NCI-H1930 (cell line): ENCODE measurements at places on chromosomes 11 and 22.

GRCh38 chr22:30251711-30252110 lies 5.2 kb upstream of the LIF start:
- DNase-seq, result no peak

DNA sequence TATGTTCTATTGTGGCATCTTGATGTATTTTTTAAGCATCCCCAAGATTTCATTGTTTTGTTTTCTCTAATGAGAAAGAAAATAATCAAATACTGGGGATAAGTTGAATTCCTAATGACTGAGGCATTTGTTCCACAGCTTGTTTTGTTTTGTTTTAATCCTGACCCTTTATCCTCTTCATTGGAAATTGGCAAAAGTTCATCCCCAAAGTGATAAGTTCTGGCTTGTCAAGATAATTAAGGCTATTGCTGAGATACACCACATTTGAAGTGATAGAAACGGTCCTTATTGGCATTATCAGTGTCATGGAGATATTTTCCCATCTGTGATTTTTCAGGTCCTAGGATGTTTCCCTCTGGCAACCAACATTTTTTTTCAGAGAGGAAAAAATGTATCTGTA lies 65.0 kb downstream of the SLC36A4 start:
- no peak for DNase-seq

- DNase-seq, result no peak
Observed at GRCh38 chr22:42957958-42958357, 57.0 kb downstream of the PACSIN2 start.

DNA sequence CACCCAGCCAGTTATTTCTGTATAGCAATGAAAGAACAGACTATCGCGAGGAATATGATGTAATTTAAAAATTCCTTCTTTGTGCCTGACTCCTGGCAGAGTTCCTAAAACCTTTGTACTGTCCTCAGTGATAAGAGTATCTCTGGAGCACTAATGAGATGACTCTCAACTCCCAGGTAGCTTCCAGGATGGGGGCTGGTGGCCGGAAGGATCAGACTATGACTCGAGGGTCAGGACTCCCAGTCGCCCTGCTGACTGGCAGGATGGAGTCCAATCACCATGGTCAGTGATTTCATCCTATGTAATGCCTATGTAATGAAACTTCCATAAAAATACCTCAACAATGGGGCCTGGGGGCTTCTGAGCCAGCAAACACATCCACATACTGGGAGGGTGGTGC lies 135.1 kb downstream of the SHANK2 start:
- no peak for DNase-seq

GRCh38 chr11:72321381-72321996 lies 77.5 kb upstream of the PHOX2A start:
- DNase-seq, result no peak

DNA sequence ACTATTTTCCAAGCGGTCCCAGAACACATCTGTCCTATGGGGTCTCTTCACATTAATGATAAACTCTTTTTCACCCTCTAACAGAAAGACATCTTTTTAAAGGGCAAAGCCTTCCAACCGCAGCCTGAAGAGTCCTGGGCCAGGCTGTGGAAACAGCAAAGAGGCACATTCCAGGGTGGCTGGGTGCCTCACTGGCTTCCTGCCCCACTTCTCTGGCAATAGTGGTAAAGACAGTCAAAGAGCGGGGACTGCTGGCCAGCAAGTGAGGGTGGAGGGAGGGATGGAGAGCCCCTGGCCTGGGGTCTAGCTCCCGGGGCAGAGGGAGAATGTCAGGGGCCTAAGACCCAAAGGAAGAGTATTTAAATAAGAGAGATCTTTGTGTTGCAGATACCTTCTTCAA lies 10.2 kb upstream of the CHST1 start:
- no peak for DNase-seq

DNA sequence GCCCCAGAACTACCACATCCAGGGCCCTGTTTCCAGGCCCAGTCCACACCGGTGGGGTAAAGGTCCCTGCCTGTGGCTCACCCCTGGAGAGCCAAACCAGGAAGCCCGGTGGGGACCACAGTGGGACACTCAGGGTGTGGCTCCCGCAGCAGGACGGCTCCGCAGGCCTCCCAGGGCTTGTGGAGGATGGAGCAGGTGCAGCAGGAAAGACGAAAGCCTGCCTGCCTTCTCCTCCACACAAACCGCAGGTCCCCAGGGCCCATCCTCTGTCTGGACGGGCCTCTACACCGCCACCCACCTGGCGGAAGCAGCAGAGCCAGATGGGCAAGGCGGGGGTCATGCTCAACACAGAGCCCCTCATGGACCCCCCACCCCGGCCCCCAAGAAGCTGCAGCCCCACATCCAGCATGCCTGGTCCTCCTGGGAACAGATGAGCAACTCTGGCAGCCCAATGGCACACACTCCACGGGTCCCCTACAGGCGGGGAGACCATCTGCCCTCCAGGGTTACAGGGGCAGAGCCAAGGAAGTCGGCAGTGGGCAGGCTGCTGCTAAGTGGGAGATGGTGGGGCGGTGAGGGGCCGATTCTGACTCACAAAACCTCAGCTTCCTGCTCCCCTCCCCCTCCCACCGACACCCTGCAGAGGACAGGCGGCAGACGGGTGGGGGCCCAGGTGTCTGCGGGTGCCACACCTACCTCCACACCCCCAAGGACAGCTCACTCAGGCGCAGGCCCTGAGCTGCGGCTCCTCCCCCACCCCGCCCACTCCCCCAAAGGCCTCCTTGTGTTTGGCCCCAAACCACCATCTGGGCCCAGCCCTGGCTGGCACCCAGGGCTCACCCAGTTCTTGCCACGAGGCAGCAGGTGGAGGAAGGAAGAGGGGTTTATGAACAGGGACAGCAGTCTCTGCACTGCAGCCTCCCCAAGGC lies 5.2 kb downstream of the SBF1 start:
- no peak for DNase-seq
